ENCODE measurements at places on chromosomes 1 and 21.

- no peak for DNase-seq
Measured at GRCh38 chr1:58465825-58466629, 80.5 kb downstream of the OMA1 start.

GRCh38 chr21:37006486-37007291 lies at the start of gene RIPPLY3:
TSS of gene RIPPLY3 (plus strand) at chr21:37006702. CDS start at chr21:37006773, 71 bp downstream.
- no peak for DNase-seq

GRCh38 chr1:15598436-15598835 lies 13.6 kb upstream of the AGMAT start:
- DNase-seq: no peak

GRCh38 chr1:89391686-89392085 lies 27.8 kb downstream of the GBP6 start:
- no peak for DNase-seq

DNA sequence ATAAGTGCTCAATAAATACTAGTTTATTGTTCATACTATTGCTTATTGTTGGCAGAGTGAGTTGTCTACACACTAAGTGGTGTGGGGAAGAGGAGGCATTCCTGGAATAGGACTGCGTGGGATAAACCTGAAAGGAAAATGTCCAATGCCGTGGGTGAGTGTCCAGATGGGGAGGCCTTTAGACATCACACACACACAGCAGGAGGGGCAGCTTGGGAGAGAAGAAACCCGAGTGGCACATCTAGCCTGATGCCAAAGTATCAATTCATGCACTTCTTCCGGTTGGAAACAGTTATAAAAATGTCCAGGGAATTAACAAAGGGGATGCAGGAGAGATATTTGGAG lies 27.3 kb downstream of the CCN1 start:
- no peak for DNase-seq

DNA sequence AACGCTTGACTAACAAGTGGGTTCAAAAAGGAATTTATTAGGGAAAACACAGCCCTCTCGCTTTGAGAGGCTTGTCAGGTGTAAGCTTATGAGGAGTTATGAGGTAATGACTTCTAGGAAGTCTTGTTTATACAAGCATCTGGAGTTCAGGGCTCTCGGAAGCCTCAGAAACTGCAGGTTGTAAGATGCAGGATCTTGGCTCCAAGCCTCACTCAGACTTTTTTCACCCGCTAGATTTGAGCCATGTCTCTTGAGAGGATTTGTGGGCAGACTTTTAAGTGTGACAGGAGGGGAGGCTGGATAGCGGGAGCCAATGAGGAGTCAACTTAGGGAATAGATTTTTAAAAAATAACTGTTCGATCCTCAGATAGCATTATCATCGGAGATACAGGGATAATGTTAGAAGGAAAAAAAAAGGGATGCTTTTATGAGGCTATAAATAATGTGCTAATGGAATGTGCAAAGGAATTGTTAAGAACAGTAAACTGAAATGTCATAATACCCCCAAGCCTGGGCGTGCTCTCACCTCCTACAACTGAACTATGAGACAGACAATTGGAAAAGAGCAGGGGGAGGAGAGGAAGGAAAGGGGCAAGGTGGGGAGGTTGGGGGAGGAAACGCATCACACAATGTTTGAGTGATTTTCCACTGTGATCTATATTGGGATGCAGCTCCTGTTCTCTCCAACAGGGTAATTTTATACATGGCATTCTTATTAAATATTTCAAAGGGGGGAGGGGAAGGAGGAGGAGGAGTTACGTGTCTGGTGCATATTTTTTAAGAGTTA lies 107.4 kb upstream of the ESRRG start:
- DNase-seq: no peak

DNA sequence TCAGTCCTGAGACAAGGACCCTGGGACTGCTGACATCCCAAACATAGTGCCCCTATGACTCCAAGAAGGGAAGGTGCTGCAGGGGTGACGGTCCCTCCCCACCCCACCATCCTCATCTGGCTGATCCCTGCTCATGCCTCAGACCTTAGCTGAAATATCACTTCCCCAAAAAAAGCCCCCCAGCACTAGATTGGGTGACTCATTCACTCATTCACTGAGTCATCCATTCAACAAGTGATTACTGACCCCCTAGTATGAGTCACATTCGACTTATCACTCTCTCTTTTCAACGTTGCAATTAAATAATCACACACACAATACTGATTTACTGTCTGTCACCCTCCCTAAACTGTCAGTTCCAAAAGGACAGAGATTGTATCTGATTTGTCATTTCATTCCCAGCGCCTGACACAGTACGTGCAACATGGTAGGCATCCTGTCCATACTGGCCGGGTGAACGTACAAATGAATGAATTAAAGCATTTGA lies 48.6 kb downstream of the HIVEP3 start:
- DNase-seq: no peak

GRCh38 chr21:42471206-42471605 lies 24.8 kb downstream of the RSPH1 start:
- DNase-seq: no peak

- no peak for DNase-seq
Measured at GRCh38 chr1:66383611-66384010, 150.3 kb upstream of the SGIP1 start.

All from CD4-positive, alpha-beta T cell treated with Interleukin-6 at 100 ng/mL for 8 hours (primary cell).